Fibroblast of skin of right biceps (primary cell): ENCODE measurements at places on chromosomes 3 and 15.
A peak's percentile ranks its signal among the peaks of the same experiment; 100 is the strongest.

DNA sequence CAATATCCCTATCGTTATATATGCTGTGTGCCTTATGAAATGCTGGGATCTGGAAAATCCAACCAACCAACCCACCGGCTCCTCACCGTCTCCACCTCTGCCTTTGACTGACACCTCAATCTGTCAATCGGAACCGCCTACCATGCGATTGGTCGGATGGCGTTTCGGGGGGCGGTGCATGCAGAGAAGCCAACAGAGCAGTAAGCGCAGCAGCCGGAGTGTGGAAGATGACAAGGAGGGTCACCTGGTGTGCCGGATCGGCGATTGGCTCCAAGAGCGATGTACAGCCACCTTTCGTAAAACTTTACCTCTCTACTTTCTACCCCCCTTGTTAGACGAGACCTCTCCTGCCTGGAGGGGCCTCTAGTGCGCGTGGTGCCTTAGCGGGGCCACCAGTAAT lies 6.3 kb downstream of the CLK3 start:
- no peak for DNase-seq

DNA sequence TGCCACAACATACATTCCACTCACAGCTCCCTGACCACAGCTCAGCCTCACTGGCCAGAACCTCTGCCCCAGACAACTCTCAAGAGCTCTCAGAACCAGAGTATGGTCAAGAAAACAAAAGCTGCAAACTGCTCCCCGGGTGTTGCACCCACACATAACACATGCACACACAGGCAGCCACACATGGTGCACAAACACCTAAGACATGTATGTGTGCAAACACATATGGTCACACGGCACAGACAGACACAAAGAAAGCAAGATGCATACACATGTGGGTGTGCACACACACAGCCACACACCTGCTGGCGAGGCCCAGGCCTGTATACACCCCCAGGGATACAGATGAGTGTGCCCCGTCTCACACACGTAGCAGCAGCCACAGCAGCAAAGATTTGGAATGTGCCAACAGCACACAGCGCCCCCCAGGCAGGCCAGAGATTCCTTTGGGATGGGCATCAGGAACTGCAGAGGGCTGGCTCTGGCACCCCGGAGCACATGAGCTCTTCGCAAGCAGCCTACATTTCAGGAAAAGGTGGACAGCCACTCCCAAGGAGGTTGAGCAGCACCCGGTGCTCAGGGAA lies 6.6 kb downstream of the KLF15 start:
- DNase-seq = no peak

DNA sequence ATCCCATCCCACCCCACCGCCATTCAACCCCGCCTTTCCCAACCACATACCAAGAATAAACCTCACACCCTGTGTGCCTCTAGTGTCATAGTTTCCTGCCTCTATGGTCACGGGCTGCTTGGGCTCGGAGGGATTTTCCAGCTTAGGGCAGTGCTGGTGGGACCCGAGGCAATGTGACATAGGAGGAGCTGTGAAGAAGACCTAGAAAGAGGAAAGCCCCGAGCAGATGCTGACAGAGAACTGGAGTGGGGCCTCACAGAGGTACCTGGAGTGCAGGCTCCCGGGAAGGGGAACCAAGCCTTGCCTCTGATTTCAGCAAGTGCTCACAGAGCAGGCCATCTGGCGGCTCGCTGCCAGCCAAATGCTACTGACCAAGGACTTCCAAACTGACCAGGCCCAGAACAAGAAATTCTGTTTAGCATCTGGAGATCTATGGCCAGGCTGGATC lies 27.5 kb downstream of the BHLHE40 start:
- DNase-seq = no peak

DNA sequence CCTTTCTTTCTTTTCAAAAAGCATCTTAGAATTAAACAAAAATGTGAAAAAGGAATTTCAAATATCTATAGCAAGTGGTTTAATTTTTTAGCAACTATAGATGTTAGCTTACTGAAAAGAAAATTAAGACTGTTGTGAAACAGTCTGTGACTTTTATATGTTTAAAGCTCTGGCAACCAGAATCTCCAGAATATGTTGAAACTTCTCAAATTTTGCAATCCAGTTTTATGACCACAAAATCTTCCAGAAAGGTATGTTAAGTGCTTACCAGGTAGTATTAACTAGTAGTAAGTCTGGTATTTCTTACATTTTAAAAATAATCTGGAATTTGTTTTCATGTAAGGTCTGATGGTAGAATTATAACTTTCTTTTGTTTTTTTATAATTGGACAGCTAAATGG lies 235.0 kb downstream of the SLC9A9 start:
- no peak for DNase-seq

- DNase-seq = peak; percentile 44
Measured at GRCh38 chr15:74176262-74177214, 3.0 kb downstream of the ISLR start.

DNA sequence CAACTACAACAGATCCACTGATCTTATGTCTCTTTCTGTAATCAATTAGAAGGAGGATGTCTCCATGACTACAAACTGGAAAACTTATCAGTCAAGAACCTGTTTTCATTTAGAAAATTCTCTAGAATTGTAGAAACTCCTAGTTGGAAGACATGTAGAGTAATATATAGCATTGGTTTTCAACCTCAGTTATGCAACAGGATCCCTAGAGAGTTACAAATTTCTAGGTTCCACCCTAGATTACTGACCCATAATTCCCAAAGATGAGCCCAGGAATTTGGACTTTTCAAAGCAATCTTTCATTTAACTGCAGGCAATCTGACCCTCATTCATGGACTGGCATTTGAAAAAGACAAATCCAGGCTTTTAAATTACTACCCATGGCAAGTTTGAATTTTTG lies 116.9 kb upstream of the RAP2B start:
- no peak for DNase-seq
